ENCODE measurements at places on chromosomes 7 and 10.

- DNase-seq, result no peak
Measured at GRCh38 chr10:97320480-97321031, 1.5 kb downstream of the FRAT1 start.

DNA sequence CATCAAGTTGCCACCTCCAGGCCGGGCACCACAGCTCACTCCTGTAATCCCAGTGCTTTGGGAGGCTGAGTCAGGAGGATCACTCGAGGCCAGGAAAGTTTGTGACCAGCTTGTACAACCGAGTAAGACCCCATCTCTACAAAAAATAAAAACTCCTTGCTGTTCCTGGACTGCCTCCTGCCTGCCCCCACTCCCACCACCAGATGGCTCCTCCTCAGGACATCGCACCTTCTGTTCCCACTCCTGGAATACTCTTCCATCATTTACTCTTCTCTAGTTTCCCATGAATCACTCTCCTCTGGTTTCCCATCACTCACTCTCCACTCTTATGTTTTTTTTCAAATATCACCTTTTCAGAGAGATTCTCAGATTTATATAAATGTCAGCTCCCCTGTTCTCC is 540.7 kb downstream of the CALN1 start:
- no peak for DNase-seq

GRCh38 chr10:79007421-79008319 is 61.1 kb upstream of the ZMIZ1 start:
- no peak for DNase-seq

DNA sequence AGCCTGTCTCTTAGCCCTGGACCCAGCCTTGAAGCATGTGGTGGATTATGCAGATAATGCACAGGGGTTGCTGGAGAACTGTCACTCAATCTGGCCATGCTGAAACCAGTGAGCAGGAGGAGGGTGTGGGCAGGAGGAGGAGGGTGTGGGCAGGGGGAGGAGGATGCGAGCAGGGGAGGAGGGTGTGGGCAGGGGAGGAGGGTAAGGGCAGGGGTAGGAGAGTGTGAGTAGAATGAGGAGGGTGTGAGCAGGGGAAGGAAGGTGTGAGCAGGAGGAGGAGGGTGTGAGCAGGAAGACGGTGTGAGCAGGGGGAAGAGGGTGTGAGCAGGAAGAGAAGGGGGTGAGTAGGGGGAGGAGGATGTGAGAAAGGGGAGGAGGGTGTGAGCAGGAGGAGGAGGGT is 18.8 kb downstream of the CAMK2B start:
- no peak for DNase-seq

GRCh38 chr10:1199897-1200721 is 143.9 kb downstream of the WDR37 start:
- DNase-seq, result no peak

DNA sequence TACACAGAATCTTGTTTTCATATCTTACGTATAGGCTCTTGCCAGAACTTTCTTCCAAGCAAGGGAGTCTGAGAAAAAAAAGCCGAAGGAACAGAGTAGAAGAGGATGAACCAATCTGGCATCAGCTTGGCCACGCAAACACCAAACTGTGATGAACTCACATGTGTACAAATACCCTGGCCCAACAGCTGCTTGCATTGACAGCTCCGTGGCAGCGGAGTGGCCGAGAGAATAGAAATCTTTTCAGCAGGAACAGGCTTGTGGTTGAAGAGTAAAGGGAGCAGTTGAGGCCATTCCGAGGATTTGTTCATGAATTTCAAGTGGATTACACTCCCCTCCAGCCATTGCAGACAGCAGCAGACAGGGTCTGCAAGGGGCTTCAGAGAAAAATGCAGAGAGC is 173.8 kb upstream of the PLXNA4 start:
- DNase-seq, result no peak

- no peak for DNase-seq
Measured at GRCh38 chr7:27936047-27936767, 196.2 kb downstream of the TAX1BP1 start.

DNA sequence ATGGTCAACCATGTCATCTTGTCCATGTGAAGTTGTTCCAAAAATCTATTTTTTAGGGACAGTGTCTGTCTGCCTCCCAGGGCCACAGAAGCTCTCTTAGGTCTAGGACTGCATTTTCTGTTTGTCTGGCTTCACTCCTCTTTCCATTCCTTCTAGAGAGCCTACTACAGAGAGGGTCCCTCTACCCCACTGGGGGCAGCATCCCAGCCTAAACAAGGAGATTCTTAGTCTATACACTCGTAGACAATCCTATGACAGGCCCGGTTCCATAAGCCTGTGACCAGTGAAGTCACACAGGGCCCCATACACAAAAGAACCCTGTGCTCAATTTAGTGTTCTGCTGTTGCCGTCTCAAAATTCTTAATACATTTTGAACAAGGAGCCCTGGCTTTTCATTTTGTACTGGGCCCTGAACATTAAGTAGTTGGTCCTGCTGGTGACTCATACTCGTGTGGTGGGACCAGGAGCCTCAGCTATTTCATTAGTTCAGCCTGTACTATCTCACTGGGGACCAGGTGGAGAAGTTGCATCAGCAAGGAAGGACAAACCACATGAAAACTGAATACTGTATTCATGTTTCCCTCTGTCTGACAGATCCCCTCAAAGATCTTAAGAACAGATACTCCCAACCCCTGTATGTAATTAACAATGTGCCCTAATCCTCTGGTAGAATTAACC is 23.5 kb upstream of the FAM180A start:
- DNase-seq, result no peak

- no peak for DNase-seq
Measured at GRCh38 chr7:27920281-27920946, 180.5 kb downstream of the TAX1BP1 start.

- DNase-seq, result no peak
Measured at GRCh38 chr10:96295475-96295874, 8.8 kb upstream of the DNTT start.

DNA sequence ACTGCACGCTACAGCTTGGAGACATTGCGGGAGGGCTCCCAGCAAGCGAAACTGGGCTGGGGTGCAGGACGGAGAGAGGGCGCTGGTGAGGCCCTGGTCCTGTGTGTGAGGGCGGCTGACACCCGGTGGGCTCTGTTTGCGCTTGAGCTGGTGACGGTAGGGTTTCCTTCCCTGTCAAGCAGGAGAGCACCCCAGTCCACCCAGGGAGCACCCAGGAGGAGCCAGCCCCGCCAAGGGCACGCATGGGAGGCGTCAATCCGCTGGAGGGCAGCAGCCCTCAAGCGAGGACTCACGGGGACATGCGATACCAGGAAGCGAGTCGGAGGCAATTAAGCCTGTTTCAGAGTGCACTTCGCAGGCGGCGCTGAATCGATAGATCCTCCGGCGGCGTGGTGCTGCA is 109.4 kb downstream of the MAD1L1 start:
- no peak for DNase-seq

DNA sequence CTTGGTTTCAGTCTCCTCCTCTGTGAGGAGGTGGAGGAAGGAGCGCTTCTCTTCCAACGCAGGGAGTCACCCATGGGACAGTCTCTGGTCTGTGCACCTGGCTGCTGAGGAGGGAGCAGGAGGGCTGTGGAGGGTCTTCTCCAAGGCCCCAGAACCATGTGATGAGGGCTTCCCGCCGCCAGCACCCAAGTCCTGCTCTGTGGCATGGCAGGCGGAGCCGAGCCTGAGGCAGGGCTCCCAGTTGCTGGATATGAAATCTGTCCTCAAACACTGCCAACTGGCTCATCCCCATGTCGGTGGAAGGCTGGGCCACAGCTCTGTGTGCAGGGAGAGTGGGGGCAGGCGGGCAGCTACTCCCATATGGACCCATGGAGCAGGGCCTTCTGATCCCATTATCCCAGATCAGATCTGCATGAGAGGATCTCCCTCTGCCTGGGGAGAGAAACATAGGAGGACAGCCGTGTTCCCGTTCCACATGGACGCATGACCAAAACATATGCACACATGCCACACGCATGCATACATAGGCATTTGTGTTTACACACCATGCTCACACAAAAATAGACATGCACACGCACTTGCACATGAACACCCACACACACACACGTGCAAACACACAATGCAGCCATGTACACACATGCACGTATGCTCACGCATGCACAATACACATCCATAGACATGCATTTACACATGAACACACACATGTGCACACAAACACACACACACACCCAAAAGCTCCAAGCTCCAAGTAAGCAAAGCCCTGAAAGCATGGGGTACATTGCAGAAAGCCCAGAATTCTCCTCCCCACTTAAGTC is 38.8 kb upstream of the EN2 start:
- no peak for DNase-seq

GRCh38 chr7:112566442-112567324 is 85.9 kb downstream of the LSMEM1 start:
- DNase-seq, result no peak

GRCh38 chr7:137343281-137343841 is at the start of gene PTN:
TSS of gene PTN (minus strand) at chr7:137343733. CDS start at chr7:137254973, 88,760 bp downstream.
- peak; percentile 48 for DNase-seq

GRCh38 chr7:140404565-140405065 is 757 bp downstream of the RAB19 start:
- no peak for DNase-seq

DNA sequence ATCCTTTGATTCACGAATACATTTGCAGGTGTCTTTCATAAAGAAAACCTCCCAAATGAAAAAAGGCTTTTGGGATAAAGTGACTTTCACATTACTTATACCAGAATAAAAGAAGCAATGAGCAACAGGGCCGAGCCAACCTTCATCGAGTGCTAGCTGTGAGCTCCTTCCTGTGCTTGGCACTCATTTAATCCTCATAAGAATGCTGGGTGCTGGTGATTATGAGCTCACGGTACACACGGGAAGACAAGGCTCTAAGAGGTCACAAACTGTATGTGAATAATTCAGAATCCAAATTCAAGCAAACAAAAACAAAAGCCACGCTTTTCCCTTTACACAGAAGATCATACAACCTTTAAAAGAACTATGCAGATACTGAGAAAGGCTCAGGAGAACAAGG is 156.2 kb downstream of the COBL start:
- DNase-seq, result no peak

GRCh38 chr7:632831-633210 is 93.7 kb upstream of the DNAAF5 start:
- DNase-seq, result no peak

GRCh38 chr7:31373337-31374289 is 33.1 kb upstream of the NEUROD6 start:
- peak; percentile 40 for DNase-seq

DNA sequence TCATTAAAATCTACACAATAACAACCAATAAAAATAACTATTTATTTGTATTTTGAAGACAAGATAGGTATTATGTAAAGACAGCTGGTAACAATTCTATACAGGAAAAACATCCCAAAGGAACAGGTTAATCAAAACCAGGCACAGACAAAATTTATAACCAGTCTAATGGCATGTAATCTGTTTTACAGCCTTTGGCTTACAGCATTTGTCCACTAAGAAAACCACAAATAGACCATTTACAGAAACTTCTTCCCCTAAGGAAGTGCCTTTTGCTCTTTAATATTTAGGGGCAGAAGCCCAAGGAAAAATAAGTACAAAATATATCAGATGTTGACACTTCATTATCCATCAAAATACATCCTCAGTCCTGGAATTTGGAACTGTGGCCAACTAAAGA is 65.0 kb downstream of the SVIL start:
- DNase-seq, result no peak

DNA sequence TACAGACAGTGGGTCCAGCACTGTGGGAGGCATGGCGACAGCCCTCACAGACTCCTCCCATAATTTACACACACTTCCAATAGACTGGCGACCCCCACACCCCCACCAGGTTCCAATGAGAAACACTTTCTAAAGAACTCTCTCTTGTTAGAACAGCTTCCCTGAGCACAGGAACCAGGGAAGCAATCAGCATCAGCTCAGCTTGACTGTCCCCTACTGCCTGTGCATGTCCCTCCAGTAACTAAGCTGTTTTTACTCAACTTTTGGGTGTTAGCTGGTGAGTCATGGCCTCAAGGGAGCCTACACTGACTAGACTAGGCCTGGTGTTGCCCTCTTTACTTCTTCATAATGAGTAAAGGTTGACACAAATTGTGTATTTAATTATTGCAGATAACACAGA is 32.6 kb upstream of the HERPUD2 start:
- DNase-seq, result no peak

GRCh38 chr10:131762789-131763696 is 137.8 kb upstream of the PPP2R2D start:
- DNase-seq, result no peak

- DNase-seq, result peak; percentile 84
Measured at GRCh38 chr10:71964743-71965515, 734 bp downstream of the CHST3 start.

GRCh38 chr7:108327353-108327752 is 128.9 kb downstream of the NRCAM start:
- DNase-seq, result no peak

DNA sequence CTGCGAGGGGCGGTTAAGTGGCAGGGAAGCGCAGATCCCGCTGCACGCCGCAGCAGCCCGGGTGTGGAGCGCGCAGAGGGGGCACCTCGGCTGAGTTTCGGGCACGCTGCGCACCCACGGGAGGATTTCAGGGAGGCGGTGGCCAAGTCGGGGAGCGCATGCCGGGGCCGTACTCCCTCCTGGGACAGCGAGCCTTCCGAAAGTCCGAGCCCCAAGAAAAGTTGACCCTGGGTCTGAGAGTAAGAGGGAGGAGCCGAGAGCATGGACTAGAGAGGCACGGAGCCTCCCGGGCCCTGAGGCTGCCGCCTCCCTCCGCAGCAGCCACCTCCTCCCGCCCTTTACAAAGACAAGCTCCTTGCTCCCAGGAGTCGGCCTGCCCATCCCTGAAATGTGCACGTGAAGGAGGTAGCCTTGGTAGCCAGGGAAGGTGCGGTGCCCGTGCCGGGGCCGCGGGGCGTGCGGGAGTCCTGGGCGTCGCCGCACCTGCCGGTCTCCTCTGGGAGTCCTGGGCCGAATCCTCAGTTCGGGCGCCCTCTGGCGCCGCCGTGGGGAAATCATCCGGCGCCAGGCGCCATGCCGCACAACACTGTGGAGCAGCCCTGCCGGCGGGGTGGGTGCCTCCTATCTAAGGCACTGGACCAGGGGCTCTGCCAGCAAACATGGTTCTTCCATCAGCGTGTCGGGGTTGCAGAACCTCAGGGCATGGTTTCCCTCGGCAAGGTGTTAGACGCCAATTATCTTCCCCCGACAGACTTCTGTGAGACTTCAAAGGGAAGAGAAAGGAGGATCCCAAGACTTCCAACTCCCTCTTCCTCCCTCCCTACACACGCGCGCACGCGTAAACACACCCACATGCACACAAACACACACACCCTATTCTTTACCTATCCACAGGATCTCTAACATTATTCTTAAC is 104.0 kb downstream of the TRIL start:
- peak; percentile 85 for DNase-seq

GRCh38 chr10:80170641-80171040 is 34.7 kb downstream of the ANXA11 start:
- no peak for DNase-seq

GRCh38 chr7:76347710-76348109 is 11.1 kb downstream of the YWHAG start:
- DNase-seq, result no peak

DNA sequence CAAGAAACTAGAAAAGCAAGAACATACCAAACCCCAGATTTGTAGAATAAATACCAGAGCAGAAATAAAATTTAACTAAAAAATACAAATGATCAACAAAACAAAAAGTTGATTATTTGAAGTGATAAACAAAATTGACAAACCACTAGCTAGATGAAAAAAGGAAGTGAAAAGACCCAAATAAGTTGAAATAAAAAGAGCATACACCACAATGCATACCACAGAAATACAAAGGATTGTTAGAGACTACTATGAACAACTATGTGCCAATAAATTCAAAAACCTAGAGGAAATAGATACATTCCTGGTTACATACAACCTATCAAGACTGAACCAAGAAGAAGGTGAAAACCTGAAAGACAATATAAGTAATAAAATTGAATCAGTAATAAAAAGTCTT is 333.4 kb downstream of the SH2D4B start:
- no peak for DNase-seq

Measured in AG08396 (cell line).